ENCODE measurements at places on chromosomes 4 and X.

GRCh38 chrX:67619253-67619652, 75.4 kb downstream of the AR start:
- no peak for DNase-seq

DNA sequence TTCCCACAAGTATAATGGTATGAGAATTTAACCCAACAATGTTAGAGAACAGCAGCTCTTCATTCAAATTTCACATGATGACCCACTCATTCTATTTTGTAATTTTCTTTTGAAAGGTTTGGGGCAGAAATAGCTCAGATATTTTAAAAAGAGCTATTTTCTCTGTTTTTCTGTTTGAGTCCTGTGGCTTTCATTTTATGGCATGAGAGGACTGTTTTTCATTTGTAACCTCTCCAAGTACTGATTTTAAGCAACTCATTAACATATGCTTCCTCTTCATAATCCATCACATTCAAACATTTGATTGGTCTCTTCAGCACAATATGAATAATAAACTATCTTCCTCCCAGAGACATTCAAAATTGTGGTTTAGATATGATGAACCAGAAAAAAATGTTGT, 129.0 kb upstream of the TEX13A start:
- DNase-seq: no peak

- DNase-seq: no peak
These were observed 9.5 kb downstream of the GSX2 start for GRCh38 chr4:54109241-54110018.

- DNase-seq: no peak
These were observed 168.7 kb upstream of the GALNTL6 start for GRCh38 chr4:171644430-171645057.

DNA sequence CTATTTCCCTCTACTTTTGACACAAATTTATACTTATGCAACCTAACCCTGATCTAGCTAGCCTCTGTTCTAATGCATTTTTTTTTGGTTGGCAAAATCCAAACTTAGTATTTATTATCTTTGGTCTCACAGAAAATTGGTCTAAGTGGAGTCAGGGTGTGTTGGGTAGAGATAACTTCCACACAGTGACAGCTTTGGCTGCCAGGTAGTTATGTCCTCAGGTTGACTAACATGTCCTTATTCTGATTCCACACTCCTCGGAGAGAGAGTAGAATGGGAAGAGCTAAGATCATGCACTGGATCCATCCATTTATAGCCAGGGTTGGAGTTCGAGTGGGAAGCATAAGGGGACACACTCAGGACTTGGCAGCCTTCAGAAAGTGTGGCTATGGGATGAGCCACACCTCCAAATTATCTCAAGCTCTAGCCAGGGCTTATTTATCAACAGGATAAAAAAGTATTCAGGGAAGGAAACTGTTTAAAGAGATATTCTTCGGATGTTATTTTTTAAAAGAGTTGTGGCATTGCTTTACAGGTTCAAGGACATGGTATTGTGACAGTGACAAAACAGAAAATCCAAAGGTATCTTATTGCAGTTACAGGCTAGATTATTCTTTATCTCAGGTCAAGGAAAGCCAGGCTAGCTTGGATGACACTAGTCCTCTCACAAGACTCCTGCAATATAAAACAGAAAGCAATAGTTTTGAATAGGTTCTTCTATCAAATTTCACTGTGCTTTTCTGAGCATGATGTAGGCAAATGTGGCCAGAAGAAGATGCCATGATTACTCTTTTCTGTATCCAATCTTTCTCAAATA, 51.5 kb downstream of the NPY1R start:
- no peak for DNase-seq
